ENCODE measurements at places on chromosomes 3 and 15. TPM values are rescaled to one million over a fixed set of nuclear protein-coding genes. Genes with fewer than 3 reads are reported as not detected.
A peak's percentile ranks its signal among the peaks of the same experiment; 100 is the strongest.

Gene QRICH1
- total RNA-seq = 152 TPM

Gene FBLN2
- not detected for total RNA-seq

Gene ABHD17C
- total RNA-seq = 5.3 TPM

Gene BCL2A1
- 111 TPM for total RNA-seq

Gene FGF7
- not detected for total RNA-seq

Gene GOLGA8T
- total RNA-seq = not detected

Gene LRTM1
- total RNA-seq = not detected

Gene DZIP1L
- 0.09 TPM for total RNA-seq

DNA sequence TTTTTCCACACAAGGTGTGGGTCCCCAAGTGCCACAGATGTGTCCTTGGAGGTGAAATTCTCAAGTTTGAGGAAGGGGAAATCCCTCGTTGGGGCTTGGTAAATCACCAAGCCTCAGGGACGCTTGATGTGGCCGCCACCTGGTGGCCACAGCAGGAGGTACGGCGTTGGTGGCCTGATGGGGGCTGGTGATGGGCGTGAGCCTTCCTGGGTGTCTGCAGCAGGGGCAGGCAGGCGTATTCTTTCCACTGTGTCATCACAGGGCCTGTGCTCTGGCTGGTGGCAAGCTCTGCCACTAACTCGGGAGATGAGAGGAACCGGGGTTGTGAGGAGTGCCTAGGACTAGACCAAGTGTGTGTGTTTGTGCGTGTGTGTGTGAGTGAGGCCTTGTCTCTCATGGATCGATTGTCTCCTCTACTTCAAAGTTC is 4.2 kb downstream of the ACOX2 start:
- peak; percentile 94 for DNase-seq
- peaks cover 7% of the 10 kb centered on the region for H3K27me3 ChIP-seq
- no peaks in the 10 kb centered on the region for H3K36me3 ChIP-seq

GRCh38 chr15:85398822-85399221 is 18.4 kb downstream of the AKAP13 start:
- H3K27ac ChIP-seq = no peak overlapping the region
- peaks cover 3% of the 10 kb centered on the region for H3K36me3 ChIP-seq
- DNase-seq = no peak
- H3K27me3 ChIP-seq = no peaks in the 10 kb centered on the region
- peaks cover 30% of the 10 kb centered on the region for H3K4me1 ChIP-seq

DNA sequence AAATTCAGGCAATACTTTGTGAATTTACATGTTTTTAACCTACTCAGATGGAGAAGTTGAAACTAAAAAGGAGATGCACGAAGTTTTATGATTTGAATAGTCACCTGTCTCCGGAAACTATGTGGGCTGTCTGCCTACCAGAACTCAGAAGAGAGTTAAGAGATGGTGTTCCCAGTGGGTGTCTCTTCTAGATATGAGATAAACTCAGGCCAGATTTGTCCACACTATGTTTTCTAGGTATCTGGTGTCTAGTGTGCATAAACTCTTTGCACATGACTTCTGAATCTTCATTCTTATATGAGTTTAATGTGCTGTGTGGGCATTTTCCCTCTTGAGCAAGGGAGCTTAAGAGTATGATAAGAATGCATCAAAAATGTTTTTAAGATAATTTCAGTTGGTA is 222.8 kb downstream of the FOXP1 start:
- peaks cover 19% of the 10 kb centered on the region for H3K27me3 ChIP-seq
- peak overlapping the region; percentile 23 for H3K4me3 ChIP-seq
- peaks cover 5% of the 10 kb centered on the region for H3K36me3 ChIP-seq
- no peak for DNase-seq

GRCh38 chr3:59334585-59334984 is 284.8 kb upstream of the CFAP20DC start:
- peaks cover under 1% of the 10 kb centered on the region for H3K4me1 ChIP-seq
- no peaks in the 10 kb centered on the region for H3K27me3 ChIP-seq
- H3K36me3 ChIP-seq = no peaks in the 10 kb centered on the region
- no peak overlapping the region for H3K27ac ChIP-seq

DNA sequence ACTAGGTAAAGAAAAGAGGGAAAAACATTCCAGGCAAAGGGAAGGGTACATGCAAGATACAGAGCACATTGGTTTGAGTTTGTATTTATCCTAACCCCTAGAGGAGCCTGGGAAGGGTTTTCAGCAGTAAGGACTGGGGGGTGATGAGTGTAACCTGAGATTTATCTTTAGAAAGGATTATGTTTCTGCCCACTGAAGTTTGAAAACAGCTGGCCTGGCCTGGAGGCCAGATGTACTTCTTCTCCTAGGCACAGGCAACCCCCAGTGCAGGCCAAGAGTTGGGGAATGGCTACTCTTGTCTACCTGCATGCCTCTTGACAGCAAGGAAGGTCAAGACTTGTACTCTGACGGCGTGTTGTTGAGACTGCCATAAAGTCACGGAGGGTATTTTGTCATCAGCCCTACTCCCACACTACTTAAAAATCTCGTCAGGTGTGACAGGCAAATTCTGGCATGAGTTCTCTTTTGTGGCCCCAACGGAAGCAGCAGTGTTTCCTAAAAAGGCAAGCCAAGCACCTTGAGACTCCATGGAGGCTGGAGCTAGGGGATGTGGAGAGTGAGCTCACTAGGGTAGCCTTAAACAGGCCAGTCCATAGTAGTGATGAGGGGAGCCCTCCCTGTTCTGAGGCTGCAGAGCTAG is 241.5 kb upstream of the WNT5A start:
- no peaks in the 10 kb centered on the region for H3K36me3 ChIP-seq
- DNase-seq = no peak
- no peaks in the 10 kb centered on the region for H3K4me1 ChIP-seq
- no peak overlapping the region for H3K27ac ChIP-seq
- no peaks in the 10 kb centered on the region for H3K27me3 ChIP-seq
